ENCODE measurements at places on chromosomes 5 and 9.

- no peak for DNase-seq
Measured at GRCh38 chr9:1922026-1922425, 93.1 kb upstream of the SMARCA2 start.

DNA sequence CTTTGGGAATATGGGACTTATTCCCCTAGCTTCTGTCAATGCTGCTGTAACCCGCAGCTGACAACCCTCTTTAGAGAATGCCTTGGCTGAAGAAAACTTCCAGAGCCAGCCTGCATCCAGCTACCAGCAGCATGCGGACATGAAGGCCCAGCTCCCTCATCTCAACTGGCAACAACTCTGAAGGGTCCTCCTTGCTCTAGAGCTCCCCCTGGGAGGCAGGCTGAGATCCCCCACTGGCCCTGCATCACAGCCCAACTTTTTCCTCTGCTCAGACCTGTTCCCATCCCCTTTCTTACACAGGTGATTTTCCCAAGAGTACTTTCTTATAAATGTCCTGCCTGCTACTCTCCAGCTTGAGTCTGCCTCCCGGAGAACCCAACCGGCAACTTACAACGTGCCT is 18.7 kb upstream of the WNT8A start:
- no peak for DNase-seq

DNA sequence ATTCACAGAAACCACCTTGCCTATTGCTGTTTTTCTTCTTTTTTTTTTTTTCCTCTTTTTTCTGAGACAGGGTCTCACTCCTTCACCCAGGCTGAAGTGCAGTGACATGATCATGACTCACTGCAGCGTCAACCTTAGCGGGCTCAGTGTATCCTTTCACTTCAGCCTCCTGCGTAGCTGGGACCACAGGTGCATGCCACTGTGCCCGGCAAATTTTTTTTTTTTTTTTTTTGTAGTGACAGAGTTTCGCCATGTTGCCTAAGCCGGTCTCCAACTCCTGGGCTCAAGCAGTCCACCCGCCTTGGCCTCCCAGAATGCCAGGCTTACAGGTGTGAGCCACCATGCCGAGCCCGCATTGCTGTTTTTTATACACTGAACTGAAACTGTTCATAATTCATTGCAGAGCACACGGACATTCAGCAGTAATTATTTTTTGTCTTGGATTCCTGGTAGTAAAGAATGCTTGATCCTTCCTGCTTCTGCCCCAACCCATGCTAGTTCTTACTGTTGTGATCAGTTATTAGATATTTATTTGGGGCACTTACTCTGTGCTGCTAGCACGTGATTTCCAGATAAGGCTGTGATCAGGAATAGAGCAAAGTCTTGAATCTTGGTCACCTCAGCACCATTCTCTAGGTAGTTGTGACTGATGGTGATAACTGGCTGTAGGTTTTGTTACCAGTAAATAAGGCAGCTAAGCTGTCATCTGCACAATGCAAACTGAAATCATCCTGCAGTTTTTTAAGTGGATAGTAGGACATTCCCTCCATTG is 14.0 kb downstream of the MAP3K1 start:
- DNase-seq = peak; percentile 68

- no peak for DNase-seq
Measured at GRCh38 chr9:127225801-127226625, 38.6 kb upstream of the GARNL3 start.

DNA sequence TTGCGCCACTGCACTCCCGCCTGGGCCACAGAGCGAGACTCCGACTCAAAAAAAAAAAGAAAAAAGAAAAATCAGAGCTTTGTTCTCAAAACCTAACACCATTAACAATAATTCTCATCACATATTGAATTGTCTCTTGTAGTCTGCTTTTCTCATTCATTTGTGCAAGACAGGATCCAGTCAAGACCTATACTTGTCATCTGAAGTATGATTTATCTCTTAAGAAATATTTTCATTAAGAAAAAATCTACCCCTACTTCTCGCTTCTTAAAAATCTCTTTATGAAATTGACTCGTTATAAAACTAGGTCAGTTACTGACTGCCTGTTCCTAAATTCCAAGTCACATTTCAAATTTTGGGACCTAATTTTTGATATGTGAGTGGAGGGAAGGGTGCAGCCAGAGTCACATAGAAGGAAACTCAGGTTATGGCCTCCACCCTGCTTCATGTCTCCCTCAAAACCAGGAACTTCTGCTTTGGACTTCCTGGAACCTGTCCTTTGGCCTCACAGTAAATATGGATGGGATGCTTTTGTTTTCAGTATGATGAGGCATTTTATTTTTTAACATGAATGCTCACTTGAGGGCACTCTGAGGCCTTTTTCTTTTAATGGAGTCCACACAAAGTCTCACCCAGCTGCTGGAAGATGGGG is 18.9 kb downstream of the ZNF169 start:
- no peak for DNase-seq

DNA sequence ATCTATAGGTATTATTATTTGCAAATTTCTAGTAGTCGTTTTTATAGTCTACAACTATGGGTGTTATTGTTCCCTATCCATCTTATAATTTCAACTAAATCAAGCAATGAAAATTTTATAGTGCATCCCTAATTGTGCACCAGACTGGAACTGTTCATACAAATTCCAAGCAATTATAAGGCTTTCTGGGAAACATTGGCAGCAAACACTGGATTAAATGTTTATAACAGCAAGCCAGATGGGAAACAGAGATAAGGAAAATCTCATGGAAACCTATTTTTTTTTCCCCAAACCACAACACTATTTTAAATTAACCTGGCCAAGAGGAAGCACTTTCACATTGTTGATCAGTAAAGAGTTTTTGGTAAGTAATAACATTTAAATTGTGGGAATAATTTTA is 524.3 kb downstream of the RASEF start:
- no peak for DNase-seq

Data from A172 (cell line).